Activated gamma-delta T cell treated with anti-CD3 and anti-CD28 coated beads, Interleukin-2, amount 50 U/mL, for 16 hours (primary cell): ENCODE measurements at places on chromosomes 16 and 17.

DNA sequence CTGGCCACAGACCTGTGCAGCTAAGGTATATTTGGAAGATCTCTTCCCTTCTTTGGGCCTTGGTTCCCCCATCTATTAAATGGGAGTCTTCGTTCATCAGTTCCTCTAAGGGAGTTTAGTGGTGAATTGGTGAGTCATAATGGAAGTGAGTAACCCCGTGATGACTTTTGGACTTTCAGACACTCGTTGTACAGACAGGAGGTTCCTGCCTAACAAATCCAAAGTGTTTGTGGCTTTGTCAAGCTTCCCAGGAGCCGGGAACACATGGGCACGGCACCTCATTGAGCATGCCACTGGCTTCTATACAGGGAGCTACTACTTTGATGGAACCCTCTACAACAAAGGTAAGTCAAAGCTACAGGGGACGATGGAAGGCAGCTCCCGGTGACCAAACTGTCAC lies 40.4 kb downstream of the WSCD1 start:
- DNase-seq = no peak

DNA sequence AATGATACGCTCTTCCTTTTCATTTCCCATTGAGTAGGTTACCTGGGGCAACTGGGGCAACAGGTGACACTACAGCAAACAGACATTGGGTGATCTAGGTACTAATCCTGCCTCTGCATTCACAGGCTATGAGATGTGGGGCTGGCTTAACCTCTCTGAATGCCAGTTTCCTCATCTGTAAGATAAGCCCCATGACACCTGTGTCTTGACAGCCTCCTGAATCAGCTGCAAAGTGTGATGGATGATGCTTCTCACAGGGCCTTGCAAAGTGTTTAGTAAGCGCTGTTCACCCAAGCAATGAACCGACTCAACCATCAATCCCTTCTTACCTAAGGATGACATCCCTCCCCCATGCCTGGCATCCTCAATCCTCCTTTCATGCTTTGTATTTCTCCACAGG lies 322.8 kb downstream of the XYLT1 start:
- DNase-seq = no peak

- no peak for DNase-seq
Measured at GRCh38 chr17:8382052-8382879, 727 bp downstream of the RPL26 start.

DNA sequence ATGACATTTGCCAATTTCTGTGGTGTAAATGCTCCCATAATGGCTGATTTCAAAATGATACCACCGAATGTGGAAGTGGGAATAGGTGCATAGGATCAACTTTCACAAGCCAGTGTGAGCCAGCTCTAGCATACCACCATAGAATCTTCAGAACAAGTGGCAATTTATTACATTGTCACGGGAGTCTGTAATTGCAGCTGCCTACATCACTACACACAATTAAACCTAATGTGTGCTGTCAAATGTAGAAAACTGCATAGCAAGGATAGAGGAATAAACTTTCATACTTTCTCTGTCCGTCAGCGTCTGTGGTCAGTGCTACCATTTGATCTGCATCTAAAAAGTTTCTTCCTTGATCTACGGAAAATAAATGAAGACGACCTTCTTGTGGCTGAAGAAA lies 417.8 kb upstream of the TOM1L1 start:
- no peak for DNase-seq

GRCh38 chr16:79257953-79258490 lies 342.5 kb downstream of the MAF start:
- DNase-seq = no peak

- DNase-seq = no peak
Measured at GRCh38 chr16:66144641-66145040, 221.8 kb upstream of the CDH5 start.

GRCh38 chr16:22356930-22357634 lies 17.3 kb downstream of the CDR2 start:
- no peak for DNase-seq

DNA sequence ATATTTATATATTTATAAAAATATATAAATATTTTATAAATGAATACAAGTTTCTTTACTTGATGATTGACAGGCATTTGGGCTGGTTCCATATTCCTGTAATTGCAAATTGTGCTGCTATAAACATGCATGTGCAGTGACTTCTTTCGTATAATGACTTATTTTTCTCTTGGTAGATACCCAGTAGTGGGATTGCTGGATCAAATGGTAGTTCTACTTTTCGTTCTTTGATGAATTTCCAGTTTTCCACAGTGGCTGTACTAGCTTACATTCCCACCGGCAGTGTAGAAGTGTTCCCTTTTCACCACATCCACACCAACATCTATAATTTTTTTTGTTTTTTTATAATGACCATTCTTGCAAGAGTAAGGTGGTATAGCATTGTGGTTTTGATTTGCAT lies 7.8 kb downstream of the ACSM2B start:
- no peak for DNase-seq

GRCh38 chr17:39704821-39705551 lies 5.1 kb downstream of the ERBB2 start:
- no peak for DNase-seq

GRCh38 chr16:77434530-77435271 lies at the start of gene ADAMTS18:
Gene ADAMTS18, minus strand, starts transcription at chr16:77435034. Its CDS starts 339 bp downstream, at chr16:77434695.
- no peak for DNase-seq

DNA sequence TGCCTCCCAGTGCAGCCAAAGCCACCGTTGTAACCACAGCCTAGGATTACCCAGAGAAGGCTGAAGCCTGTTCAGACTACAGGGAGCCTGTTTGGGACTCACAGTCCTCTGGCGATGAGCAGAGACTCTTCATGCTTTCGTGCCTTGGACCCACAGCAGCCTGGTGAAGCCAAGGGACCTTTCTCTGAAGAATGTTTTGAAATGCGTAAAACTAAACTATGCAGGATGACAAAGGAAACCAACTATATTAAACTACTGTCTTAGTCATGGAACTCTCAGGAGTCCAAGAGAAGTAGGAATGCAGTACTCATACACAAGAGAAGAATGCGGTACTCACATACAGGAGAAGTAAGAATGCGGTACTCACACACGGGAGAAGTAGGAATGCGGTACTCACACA lies 20.9 kb downstream of the ABR start:
- no peak for DNase-seq

DNA sequence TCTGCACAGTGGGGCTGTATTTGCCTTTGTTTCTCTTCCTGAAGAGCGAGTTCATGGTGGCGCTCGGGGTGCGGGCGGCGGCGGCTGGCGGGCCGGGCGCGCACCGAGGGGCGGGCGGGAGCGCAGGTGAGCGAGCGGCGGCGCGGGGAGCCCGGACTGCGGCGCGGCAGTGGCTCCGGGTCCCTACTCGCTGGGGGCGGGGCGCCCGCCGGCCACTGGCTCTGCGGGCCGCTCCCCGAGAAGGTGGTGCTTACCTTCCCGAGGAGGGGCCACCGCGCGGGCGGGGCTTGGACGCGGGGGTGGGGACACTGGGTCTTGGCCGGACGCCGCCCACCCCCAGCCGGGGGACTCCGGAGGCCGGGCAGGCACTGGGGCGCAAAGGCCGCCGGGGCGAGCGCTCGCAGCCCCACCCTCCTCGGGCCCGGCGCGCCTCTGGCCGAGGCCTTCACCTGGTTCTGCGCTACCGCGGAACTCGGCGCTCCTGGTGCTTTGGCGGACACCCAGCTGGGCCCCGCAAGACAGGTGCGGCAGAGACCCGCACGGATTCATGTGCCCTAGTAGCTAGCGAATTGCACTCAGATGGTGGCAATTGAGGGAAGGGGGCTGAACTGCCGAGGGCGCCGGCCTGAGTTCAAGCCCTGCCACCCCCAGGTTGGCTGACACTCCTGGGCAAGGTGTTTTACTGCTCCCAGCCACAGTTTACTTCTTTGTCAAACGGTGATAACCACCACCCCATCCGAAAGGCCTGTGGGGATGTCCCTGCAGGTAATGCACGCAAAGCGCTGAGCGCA lies at the start of gene PPL:
Gene PPL (minus strand): TSS at position 158 of the 791 bp plus-strand sequence. CDS start 103 bp downstream, at position 55.
- DNase-seq = no peak

- DNase-seq = peak; percentile 60
Measured at GRCh38 chr17:40598619-40599467, 33.6 kb upstream of the CCR7 start.

GRCh38 chr17:74922172-74922571 lies 883 bp downstream of the USH1G start:
- DNase-seq = no peak

DNA sequence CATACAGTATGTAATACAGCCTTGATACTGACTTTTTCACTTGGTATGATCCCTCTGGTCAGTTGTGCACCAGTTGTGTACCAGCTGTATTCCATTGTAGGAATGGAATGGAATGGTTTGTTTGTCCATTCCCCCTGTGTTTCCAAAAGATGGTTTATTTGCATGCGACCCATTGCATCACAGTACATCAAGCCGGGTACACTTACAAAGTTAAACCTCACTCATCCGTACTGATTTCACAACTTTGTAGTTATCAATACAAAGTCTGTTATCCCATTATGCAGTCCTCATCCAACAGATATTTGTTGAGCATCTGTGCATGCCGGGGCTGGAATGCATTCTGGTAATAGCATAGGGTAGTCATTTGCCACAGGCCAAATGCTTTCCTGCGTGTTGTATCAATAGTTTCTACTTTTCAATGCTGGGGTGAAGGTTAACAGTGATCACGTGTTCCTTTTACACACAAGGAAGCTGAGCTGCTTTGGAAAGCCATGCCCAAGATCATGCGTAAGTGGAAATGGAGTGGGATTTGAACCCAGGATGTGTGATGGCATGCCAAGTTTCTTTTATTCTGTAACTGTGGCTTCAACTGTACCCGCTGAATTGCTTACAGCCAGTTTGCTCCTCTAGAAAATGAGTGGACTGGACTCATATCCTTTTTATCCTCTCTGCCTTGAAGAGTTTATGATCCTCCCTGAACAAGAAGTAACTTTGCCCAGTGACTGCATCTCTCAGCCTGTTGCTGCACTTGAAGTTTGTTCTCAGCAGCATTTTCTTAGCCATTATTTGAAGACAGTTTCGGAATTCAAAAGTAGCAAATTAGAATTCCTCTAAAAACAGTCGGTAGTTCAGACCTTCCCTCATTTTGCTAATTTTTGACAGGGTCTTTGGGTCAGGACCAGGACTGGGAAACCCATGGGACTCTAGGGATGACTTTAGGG lies 228.5 kb downstream of the CCDC182 start:
- DNase-seq = no peak

GRCh38 chr16:22193063-22193411 lies 13.0 kb upstream of the EEF2K start:
- DNase-seq = no peak

DNA sequence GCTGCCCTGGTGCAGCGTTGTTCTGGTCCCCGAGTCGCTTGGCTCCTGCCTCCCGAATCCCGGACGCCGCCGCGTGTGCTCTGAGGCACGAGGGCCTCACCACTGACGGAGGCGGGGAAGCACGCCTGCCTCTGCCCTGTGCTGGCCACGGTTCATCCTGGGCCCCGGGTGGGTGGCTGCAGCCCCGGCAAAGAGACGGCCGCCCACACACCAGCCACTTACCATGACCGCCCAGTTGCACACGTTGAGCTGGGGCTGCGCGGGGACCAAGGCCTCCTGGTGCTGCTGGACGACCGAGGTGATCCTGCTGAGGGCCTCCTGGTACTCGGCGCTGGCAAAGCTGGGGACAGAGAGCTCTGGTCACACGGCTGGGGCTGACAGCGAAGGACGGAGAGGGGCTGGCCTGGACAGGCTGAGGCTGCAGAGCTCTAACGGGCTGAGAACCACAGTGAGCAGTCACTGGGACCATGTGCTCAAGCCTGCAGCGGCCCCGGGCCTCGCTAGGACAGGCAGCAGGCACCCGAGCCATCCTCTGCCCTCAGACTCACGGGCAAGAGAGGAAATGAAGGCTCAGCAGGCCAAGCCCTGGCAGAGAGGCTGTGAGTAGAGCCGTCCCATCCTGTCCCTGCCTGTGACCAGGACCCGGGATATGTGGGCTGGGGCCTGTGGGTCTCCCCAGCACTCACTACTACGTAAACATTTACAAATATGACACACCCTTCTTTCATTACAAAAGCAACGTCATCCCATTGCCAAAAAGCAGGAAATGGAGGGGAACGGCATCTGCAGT lies 6.3 kb upstream of the APRT start:
- no peak for DNase-seq

- no peak for DNase-seq
Measured at GRCh38 chr16:84758627-84759026, 58.8 kb downstream of the USP10 start.

DNA sequence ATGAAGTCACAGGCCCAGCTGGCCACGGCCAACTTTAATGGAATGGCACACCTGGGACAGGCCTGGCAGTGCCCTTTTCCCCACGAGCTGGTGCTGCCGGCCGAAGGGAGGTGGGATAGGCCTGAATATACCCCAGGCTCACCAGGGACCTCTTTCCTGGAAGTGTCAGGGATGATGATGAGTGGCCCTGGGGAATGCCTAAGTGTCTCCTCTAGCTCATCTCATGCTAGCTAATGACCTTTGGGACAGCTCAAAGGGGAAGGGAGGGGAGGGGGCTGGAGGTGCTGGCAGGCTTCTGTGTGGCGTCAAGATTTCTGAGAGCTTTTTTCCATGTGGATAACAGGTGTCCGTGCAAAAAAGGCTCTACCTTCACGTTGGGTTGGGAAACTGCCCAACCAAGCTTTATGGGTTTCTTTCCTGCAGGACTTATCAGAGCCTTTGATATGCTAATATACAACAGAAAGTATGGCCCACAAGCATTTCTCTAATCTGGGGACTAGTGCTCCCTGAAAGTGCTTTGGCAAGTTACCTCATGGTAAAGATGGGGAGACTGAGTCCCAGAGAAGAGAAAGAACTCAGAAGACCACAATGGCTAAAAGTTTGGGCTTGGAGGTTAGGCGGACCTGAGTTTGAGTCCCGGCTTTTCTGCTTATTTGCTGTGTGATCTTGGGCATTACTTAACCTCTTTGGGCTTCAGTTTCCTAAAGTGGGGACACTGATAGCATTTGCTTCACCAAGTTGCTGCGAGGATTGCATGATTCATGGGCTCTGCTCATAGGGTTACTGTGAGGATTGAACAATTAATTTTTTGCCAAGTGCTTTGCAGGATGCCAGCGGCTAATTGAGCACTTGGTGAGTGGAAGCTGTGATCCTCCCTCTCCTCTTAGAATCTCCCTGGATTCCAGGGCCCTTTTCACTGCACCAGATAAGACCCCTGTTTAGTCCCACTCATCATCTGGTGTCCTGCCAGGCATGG lies 14.0 kb downstream of the ADGRG1 start:
- DNase-seq = no peak

GRCh38 chr17:9414471-9414870 lies 161.1 kb downstream of the STX8 start:
- no peak for DNase-seq

- DNase-seq = no peak
Measured at GRCh38 chr17:74288785-74289184, 14.8 kb downstream of the DNAI2 start.

GRCh38 chr17:77869041-77869599 lies 89.4 kb upstream of the TNRC6C start:
- no peak for DNase-seq

GRCh38 chr17:57357392-57357784 lies 101.1 kb downstream of the MSI2 start:
- no peak for DNase-seq
